A549 treated with DMSO at 1 μM for 4 hours (cell line): ENCODE measurements at places on chromosomes 4 and X. TPM values are rescaled to one million over a fixed set of nuclear protein-coding genes. Genes with fewer than 3 reads are reported as not detected.

ATP1B4 gene
- total RNA-seq, result not detected in 5 replicates

PDGFRA gene
- total RNA-seq, result 0.38 to 0.96 TPM (median 0.66 TPM) in 5 replicates

SLC34A2 gene
- total RNA-seq, result 0.02 to 0.03 TPM in 2 of 5 replicates, not detected in the others

CENPVL1 gene
- not detected in 5 replicates for total RNA-seq

ALAS2 gene
- not detected in 5 replicates for total RNA-seq

OPHN1 gene
- 1.4 to 2.0 TPM (median 1.9 TPM) in 5 replicates for total RNA-seq

ARMCX1 gene
- 0.24 to 0.38 TPM (median 0.35 TPM) in 5 replicates for total RNA-seq

PAGE1 gene
- total RNA-seq, result 0.28 to 0.43 TPM in 2 of 5 replicates, not detected in the others

SORCS2 gene
- 3.1 to 6.0 TPM (median 4.7 TPM) in 5 replicates for total RNA-seq

CXCL13 gene
- not detected in 5 replicates for total RNA-seq

UCHL1 gene
- 906 to 988 TPM (median 963 TPM) in 5 replicates for total RNA-seq

PTCHD1 gene
- total RNA-seq, result not detected in 5 replicates

ADGRL3 gene
- total RNA-seq, result 0.02 to 0.32 TPM (median 0.03 TPM) in 5 replicates

NXF2 gene
- total RNA-seq, result not detected in 5 replicates

NIPAL1 gene
- 0.93 to 1.2 TPM (median 0.95 TPM) in 5 replicates for total RNA-seq

C4orf50 gene
- not detected in 5 replicates for total RNA-seq

MAGEB10 gene
- not detected in 5 replicates for total RNA-seq

ARHGAP36 gene
- total RNA-seq, result not detected in 5 replicates

CABS1 gene
- total RNA-seq, result not detected in 5 replicates

RHOXF1 gene
- 0.12 TPM in 1 of 5 replicates, not detected in the others for total RNA-seq

HCFC1 gene
- 40.4 to 49.7 TPM (median 44.7 TPM) in 5 replicates for total RNA-seq

AREG gene
- total RNA-seq, result 69.6 to 88.2 TPM (median 81.0 TPM) in 5 replicates

ABLIM2 gene
- total RNA-seq, result 0.39 to 0.80 TPM (median 0.50 TPM) in 5 replicates
